Mesothelial cell of epicardium (in vitro differentiated cells): ENCODE measurements at places on chromosomes 4 and X. TPM values are rescaled to one million over a fixed set of nuclear protein-coding genes. Genes with fewer than 3 reads are reported as not detected.

The TRMT44 gene
- total RNA-seq = 37.9 to 41.7 TPM (median 41.2 TPM) in 3 replicates

- H3K27me3 ChIP-seq = no peaks in the 10 kb centered on the region
- H3K4me1 ChIP-seq = peaks cover 2% of the 10 kb centered on the region
- no peak overlapping the region for H3K27ac ChIP-seq
- H3K4me3 ChIP-seq = peak overlapping the region; percentile 66
- peaks cover 9% of the 10 kb centered on the region for H3K36me3 ChIP-seq
These were observed 10.3 kb downstream of the ATP5ME start for GRCh38 chr4:663438-664428.

DNA sequence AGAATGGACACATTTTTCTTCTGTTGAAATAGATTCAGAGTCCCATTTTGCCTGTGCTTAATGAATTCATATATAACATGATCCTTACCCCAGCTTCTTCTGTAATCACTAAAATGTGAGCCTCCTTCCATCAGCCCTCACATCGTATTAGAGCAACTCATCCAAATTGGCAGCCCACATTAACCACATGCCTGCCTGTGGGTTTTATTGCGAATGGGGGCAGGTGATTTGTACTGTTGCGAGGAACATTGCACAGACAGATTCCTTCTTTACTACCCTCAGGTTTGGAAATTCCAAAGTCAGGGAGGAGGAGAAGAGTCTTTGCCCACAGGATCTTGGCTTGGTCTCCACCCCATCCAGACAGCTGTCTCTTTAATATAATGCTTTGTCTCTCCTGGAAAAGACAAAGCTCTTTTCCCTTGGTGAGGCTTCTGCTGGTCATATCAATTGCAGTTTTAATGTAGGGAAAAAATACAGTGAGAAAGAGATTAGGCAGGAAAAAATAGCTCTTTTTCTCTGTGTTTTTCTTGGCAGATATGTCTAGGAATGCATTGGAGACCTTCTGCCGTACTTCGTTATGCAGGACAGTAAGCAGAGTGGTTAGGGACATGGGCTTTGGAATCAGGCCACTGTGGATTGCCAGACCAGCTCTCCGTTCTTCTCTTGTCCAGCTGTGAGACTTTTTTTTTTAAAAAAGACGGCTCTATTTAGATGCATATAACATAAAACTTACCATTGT, 371.2 kb downstream of the AFF2 start:
- peaks cover 15% of the 10 kb centered on the region for H3K4me1 ChIP-seq
- no peak overlapping the region for H3K27ac ChIP-seq
- H3K4me3 ChIP-seq = no peak overlapping the region
- no peak for DNase-seq
- no peaks in the 10 kb centered on the region for H3K36me3 ChIP-seq
- H3K27me3 ChIP-seq = no peaks in the 10 kb centered on the region

DNA sequence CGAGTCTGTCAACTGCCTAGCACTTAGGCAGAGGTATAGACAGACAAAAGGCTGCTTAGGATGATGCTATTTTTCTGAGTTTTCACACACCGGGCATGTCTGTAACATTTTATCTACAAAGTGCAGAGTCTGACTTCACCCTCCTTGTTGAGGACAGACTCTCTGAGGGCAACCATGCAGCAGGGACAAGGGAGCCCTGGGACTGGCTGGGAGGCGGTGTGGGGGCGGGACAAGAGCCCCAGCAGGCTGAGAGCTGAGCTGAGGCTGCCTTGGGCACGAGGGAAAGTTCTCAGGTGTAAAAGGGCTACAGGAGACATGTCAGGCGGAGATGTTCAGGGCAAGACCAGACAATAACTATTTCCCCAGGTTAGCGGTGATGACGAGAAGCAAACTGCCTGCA, 81.6 kb downstream of the GATB start:
- DNase-seq = no peak
- no peak overlapping the region for H3K4me3 ChIP-seq
- peaks cover 52% of the 10 kb centered on the region for H3K4me1 ChIP-seq
- H3K27ac ChIP-seq = peak overlapping the region; percentile 27
- H3K27me3 ChIP-seq = no peaks in the 10 kb centered on the region
